ENCODE measurements at places on chromosomes 5 and 9.

DNA sequence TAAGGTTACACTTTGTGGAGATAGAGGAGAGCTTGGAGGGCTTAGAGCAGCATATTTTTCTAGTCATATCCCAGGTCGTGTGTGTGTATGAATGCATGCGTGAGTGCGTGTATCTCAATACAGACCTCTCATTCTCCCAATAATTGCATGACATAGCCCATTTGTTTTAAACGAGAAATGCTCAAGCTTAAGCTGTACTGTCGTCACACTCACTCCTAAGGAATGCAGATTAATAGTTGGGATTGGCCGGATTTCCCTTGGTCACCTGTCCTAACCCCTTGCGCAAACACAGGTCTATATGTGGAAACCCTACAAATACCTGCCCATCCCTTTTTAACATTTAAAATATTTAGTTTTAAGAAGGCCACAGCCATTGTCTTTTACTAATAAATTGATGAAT lies 165.8 kb downstream of the SEMA5A start:
- no peak for DNase-seq

DNA sequence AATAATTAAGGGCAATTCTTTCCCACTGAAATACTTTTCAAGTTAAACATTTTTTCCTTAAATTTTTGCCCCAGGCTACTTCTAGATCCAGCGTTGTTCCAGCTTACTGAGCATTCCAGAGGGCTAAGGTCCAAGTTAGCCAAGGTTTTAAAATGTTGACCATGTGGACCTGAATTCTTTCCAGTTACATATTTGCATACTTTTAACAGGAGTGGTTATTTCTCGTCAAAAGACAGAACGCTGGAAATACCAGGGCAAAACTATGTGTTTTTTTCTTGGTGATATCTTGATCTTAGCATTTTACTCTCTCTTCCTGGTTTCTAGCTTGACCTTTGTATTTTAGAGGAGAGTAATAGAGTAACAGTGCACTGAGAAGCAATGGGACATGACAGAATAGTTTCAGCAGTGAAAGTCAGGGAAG lies 32.8 kb downstream of the TMC1 start:
- DNase-seq = no peak

DNA sequence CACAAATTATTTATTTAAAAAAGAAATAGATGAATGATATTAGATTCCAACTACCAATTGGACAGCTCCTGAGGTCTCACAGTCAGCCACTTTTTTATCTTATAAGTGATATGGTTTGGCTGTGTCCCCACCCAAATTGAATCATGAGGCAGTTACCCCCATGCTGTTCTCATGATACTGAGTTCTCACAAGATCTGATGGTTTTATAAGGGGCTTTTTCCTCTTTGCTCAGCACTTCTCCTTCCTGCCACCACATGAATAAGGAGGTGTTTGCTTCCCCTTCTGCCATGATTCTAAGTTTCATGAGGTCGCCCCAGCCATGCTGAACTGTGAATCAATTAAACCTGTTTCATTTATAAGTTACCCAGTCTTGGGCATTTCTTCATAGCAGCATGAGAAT lies 12.9 kb downstream of the NLN start:
- no peak for DNase-seq

- DNase-seq = no peak
Observed at GRCh38 chr9:8078641-8079140, 279.1 kb upstream of the DMAC1 start.

- no peak for DNase-seq
Observed at GRCh38 chr5:168117469-168117868, 174.0 kb upstream of the WWC1 start.

GRCh38 chr5:44454002-44454401 lies 64.8 kb upstream of the FGF10 start:
- no peak for DNase-seq

- DNase-seq = no peak
Observed at GRCh38 chr5:42656651-42657015, 100.0 kb upstream of the CCDC152 start.

DNA sequence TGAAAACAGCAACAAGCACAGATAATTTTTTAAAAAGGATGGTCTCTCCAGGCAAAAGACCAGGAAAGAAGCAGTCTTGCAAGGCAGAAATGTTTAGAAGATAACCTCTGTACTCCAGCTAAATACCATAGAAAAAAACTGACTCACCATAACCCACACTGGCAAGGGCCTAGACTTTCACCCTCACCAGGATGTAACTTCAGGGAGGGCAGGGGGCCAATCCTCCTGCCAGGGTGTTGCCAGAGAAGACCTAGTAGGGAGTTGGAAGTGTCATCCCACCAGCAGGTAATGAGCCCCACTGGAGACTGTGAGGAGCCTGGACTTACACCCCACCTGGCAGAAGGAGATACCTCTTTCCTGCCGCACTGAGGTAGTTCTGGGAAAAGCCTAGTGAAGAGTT lies 97.6 kb downstream of the PRELID2 start:
- DNase-seq = no peak

Measured in NCI-H2171 (cell line).